Ascending aorta (tissue), 2 donors: ENCODE measurements at places on chromosomes 13 and 19.
A peak's percentile ranks its signal among the peaks of the same experiment; 100 is the strongest.

- no peaks in the 10 kb centered on the region for H3K27me3 ChIP-seq
- peak overlapping the region; percentile 63 for H3K4me3 ChIP-seq
- H3K27ac ChIP-seq: peak overlapping the region; percentile 88
- peaks cover 7% of the 10 kb centered on the region for H3K4me1 ChIP-seq
- DNase-seq: no peak
- H3K36me3 ChIP-seq: no peaks in the 10 kb centered on the region
Observed at GRCh38 chr13:75806117-75806516, 170.0 kb downstream of the LMO7 start.

DNA sequence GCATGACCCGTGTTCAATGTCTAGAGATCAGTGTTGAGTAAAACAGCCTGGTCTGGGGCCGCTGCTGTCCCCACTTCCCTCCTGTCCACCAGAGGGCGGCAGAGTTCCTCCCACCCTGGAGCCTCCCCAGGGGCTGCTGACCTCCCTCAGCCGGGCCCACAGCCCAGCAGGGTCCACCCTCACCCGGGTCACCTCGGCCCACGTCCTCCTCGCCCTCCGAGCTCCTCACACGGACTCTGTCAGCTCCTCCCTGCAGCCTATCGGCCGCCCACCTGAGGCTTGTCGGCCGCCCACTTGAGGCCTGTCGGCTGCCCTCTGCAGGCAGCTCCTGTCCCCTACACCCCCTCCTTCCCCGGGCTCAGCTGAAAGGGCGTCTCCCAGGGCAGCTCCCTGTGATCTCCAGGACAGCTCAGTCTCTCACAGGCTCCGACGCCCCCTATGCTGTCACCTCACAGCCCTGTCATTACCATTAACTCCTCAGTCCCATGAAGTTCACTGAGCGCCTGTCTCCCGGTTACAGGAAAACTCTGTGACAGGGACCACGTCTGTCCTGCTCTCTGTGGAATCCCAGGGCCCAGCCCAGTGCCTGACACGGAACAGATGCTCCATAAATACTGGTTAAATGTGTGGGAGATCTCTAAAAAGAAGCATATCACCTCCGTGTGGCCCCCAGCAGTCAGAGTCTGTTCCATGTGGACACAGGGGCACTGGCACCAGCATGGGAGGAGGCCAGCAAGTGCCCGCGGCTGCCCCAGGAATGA is 1.5 kb upstream of the CEACAM5 start:
- H3K27ac ChIP-seq: no peak overlapping the region
- H3K4me3 ChIP-seq: no peak overlapping the region
- H3K36me3 ChIP-seq: no peaks in the 10 kb centered on the region
- no peak for DNase-seq
- no peaks in the 10 kb centered on the region for H3K4me1 ChIP-seq

GRCh38 chr13:95677564-95678266 is 776 bp downstream of the DNAJC3 start:
- no peaks in the 10 kb centered on the region for H3K27me3 ChIP-seq
- no peaks in the 10 kb centered on the region for H3K4me1 ChIP-seq
- H3K4me3 ChIP-seq: peak overlapping the region; percentile 72
- H3K36me3 ChIP-seq: no peaks in the 10 kb centered on the region
- peak overlapping the region; percentile 99 for H3K27ac ChIP-seq
- no peak for DNase-seq

- no peaks in the 10 kb centered on the region for H3K4me1 ChIP-seq
- no peaks in the 10 kb centered on the region for H3K36me3 ChIP-seq
- no peak for DNase-seq
- H3K4me3 ChIP-seq: no peak overlapping the region
Observed at GRCh38 chr19:39008137-39008536, 24.2 kb downstream of the FBXO27 start.

DNA sequence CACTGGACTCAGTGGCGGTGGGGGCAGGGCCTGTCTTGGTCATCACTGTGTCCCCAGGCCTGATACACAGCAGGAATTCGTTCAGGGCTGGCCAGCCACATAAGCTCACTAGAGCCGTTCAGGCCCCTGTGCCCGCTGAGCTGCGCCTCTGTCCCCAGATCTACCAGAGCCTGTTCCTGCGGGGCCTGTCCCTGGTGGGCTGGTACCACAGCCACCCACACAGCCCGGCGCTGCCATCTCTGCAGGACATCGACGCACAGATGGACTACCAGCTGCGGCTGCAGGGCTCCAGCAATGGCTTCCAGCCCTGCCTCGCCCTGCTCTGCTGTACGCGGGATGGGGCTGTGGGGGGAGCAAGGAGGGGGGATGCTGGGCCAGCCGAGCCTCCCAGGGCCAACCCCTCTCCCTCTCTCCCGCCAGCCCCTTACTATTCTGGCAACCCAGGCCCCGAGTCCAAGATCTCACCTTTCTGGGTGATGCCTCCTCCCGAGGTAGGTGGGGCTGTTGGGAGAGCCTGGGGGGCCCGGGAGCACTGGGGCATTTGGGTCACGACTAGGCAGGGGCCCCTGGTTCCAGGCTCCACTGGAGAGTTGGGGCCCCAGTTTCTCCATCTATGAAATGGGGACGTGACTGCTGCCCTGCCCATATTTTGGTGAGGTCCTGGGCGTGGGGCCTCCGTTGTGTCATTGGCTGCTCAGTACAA is 13.9 kb downstream of the MPND start:
- H3K27me3 ChIP-seq: no peaks in the 10 kb centered on the region
- H3K4me3 ChIP-seq: no peak overlapping the region
- no peak overlapping the region for H3K27ac ChIP-seq

GRCh38 chr19:3167533-3168272 is 10.9 kb upstream of the S1PR4 start:
- no peak overlapping the region for H3K4me3 ChIP-seq
- H3K27ac ChIP-seq: no peak overlapping the region
- DNase-seq: no peak
- no peaks in the 10 kb centered on the region for H3K27me3 ChIP-seq

- H3K36me3 ChIP-seq: no peaks in the 10 kb centered on the region
- no peaks in the 10 kb centered on the region for H3K4me1 ChIP-seq
- no peak overlapping the region for H3K4me3 ChIP-seq
- H3K27me3 ChIP-seq: no peaks in the 10 kb centered on the region
- DNase-seq: no peak
- H3K27ac ChIP-seq: no peak overlapping the region
Observed at GRCh38 chr13:48979892-48980291, 4.2 kb downstream of the FNDC3A start.

DNA sequence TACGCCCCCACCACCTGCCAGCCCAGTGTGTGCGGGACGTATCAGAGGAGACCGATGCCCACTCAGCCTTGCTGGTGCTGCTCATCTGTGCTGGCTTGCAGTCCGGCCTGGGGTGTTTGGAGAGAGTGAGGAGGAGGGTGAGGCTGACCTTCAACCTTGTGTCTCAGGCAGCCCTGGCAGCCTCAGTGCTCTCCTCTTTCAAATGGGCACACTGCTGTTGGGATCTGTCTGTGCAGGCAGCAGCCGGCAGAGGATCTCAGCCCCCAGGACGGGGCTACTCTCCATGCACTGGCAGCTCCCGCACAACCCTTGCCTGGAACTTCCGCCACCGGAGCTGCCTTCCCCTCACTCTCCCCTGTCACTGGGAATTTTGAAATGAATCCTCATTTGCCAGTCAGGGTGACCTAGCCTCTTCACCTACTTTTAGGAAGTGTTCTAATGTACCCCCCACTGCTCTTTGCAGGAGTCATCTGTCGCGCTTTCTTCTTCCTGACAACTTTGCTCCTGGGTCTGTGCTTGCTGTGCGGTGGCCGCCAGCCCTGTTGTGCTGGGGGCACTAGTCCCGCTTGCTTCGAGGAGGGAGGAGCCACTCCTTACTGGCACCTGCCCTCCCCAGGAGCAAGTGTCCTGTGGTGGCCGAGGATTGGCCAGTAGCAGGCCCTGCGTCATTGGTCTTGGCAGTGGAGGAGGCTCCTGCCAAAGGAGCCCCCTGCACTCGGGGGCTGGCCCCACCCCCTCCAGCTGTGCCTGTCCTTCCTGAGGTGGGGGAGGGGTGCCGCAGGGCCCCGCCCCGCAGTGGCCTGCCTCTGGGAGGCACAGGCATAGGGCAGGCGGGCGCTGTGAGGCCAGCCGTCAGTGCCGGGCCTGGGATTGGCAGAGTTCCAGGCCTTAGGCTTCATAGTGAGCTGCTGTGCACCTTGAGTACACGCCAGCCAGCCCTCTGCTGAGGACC is 53.4 kb downstream of the TSSK6 start:
- no peaks in the 10 kb centered on the region for H3K27me3 ChIP-seq
- H3K27ac ChIP-seq: peak overlapping the region; percentile 63
- H3K4me3 ChIP-seq: peak overlapping the region; percentile 35
- peaks cover 65% of the 10 kb centered on the region for H3K4me1 ChIP-seq
- H3K36me3 ChIP-seq: peaks cover 16% of the 10 kb centered on the region
- DNase-seq: no peak

DNA sequence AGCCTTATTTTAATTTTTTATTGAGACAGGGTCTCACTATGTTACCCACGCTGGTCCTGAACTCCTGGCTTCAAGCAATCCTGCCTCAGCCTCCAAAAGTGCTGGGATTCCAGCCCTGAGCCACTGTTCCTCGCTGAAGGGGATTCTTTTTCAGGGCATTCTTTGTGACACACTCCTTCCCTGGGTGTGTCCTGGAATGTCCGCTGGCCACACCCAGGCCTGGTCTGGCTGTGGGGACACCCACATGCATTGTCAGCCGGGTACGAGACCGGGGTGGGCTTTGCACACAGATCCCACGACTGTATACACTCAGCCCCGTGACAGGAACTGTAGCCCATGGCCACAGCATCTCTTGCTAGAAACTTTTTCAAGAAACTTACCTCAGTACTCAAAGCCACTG is 34.4 kb upstream of the GATAD2A start:
- no peaks in the 10 kb centered on the region for H3K27me3 ChIP-seq
- H3K36me3 ChIP-seq: no peaks in the 10 kb centered on the region
- H3K4me3 ChIP-seq: no peak overlapping the region
- no peaks in the 10 kb centered on the region for H3K4me1 ChIP-seq
- DNase-seq: no peak

GRCh38 chr13:74324338-74324737 is 190.1 kb upstream of the KLF12 start:
- no peaks in the 10 kb centered on the region for H3K27me3 ChIP-seq
- no peaks in the 10 kb centered on the region for H3K4me1 ChIP-seq
- no peak overlapping the region for H3K4me3 ChIP-seq
- H3K36me3 ChIP-seq: no peaks in the 10 kb centered on the region
- H3K27ac ChIP-seq: no peak overlapping the region

- H3K27ac ChIP-seq: no peak overlapping the region
- no peak for DNase-seq
- H3K4me3 ChIP-seq: no peak overlapping the region
- H3K27me3 ChIP-seq: no peaks in the 10 kb centered on the region
- no peaks in the 10 kb centered on the region for H3K4me1 ChIP-seq
Observed at GRCh38 chr19:11587975-11588631, 9.2 kb upstream of the ZNF627 start.

DNA sequence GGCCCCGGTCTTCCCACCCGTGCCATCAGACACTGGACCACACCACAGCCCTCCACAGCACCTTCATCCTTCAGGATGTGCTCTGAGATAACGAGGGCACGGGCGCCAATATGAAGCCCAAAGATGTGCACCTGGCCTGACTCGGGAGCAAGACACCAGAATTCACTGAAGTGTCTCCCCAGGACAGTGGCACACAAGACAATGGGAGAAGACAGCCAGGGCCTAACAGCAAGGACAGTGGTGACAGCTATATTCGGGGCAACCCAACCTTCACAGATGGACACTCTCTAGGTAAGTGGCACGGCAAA is 7.2 kb downstream of the DDX39A start:
- no peak overlapping the region for H3K4me3 ChIP-seq
- no peak overlapping the region for H3K27ac ChIP-seq
- DNase-seq: no peak
- H3K27me3 ChIP-seq: no peaks in the 10 kb centered on the region
- peaks cover 4% of the 10 kb centered on the region for H3K4me1 ChIP-seq

GRCh38 chr13:44440046-44440608 is 66.5 kb downstream of the SERP2 start:
- no peak overlapping the region for H3K27ac ChIP-seq
- H3K4me1 ChIP-seq: peaks cover 5% of the 10 kb centered on the region
- no peak overlapping the region for H3K4me3 ChIP-seq
- no peak for DNase-seq
- no peaks in the 10 kb centered on the region for H3K27me3 ChIP-seq
- H3K36me3 ChIP-seq: no peaks in the 10 kb centered on the region

GRCh38 chr19:45115809-45116615 is 23.0 kb downstream of the PPP1R37 start:
- DNase-seq: no peak
- H3K27me3 ChIP-seq: no peaks in the 10 kb centered on the region
- no peaks in the 10 kb centered on the region for H3K4me1 ChIP-seq
- H3K27ac ChIP-seq: no peak overlapping the region
- no peak overlapping the region for H3K4me3 ChIP-seq
- no peaks in the 10 kb centered on the region for H3K36me3 ChIP-seq

DNA sequence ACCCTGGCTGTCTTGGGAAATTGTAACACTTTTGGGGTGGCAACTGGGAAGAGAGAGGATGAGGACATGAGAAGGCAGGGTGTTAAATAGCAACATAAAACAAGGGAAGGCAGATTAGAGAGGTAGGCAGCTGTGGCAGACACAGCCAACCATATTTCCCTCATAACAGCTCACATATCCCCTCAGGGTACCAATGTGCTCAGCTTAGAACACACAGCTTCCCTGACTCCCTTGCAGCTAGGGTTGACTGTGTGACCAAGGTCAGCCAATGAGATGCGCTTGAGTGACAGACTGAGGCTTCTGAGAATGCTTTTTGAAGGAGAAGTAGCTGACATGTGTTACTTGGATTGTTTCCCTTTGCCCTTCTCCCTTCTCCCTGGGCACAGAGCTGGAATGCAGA is 28.8 kb upstream of the SPATA13 start:
- no peaks in the 10 kb centered on the region for H3K36me3 ChIP-seq
- H3K27me3 ChIP-seq: no peaks in the 10 kb centered on the region
- H3K27ac ChIP-seq: no peak overlapping the region
- H3K4me3 ChIP-seq: no peak overlapping the region
- no peaks in the 10 kb centered on the region for H3K4me1 ChIP-seq
- no peak for DNase-seq

DNA sequence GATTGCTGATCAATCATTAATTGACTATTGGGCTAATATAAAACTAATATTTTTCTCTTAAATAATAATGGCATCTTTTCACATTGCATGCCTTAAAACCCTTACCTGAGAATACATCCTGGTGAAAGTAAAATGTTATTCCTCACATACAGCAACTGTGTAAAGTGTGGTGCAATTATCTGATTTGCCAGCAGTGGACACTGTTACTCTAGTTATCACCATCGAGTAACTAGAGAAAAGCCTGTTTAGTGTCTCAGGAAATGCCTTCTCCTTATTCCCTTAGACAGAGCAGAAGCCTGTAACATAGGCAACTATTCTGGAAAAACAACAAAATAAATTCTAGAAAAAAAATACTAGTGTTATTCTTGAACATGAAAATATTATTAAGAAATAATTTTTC is 459.8 kb downstream of the FGF14 start:
- no peak overlapping the region for H3K4me3 ChIP-seq
- DNase-seq: no peak
- no peak overlapping the region for H3K27ac ChIP-seq
- no peaks in the 10 kb centered on the region for H3K27me3 ChIP-seq
- H3K4me1 ChIP-seq: no peaks in the 10 kb centered on the region
- H3K36me3 ChIP-seq: no peaks in the 10 kb centered on the region
